ENCODE measurements at places on chromosomes 12 and 14.

- DNase-seq = no peak
These were observed 615.4 kb downstream of the C12orf50 start for GRCh38 chr12:87413784-87414183.

- DNase-seq = peak; percentile 37
These were observed 1089.1 kb downstream of the SLC6A15 start for GRCh38 chr12:83823386-83824045.

- no peak for DNase-seq
These were observed 4.1 kb upstream of the FZD10 start for GRCh38 chr12:130157998-130158753.

GRCh38 chr14:65926935-65927700 lies 514.6 kb downstream of the FUT8 start:
- no peak for DNase-seq

DNA sequence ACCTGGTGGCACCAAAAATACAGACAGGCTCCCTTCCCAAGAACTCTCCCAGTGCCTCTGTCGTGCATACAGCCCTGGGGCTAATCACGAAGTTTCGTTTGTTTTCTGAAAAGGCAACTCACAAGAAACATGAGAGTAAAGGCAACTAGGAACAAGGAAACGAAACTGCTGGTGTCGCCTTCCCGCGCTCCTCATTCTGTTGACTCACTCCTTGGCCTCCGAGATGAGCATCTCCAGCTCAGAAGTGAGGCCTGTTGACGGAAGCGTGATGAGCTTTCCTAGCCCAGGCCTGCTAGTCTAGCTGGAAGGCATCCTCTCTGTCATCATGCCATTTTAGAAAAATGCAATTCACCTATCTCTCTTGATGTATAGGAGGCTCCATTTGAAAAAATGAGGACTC lies 50.5 kb downstream of the TTC9 start:
- peak; percentile 21 for DNase-seq

GRCh38 chr14:105854600-105855245 lies 328.3 kb downstream of the TMEM121 start:
- DNase-seq = no peak

- DNase-seq = no peak
These were observed 84.1 kb downstream of the BCL11B start for GRCh38 chr14:99187858-99188257.

DNA sequence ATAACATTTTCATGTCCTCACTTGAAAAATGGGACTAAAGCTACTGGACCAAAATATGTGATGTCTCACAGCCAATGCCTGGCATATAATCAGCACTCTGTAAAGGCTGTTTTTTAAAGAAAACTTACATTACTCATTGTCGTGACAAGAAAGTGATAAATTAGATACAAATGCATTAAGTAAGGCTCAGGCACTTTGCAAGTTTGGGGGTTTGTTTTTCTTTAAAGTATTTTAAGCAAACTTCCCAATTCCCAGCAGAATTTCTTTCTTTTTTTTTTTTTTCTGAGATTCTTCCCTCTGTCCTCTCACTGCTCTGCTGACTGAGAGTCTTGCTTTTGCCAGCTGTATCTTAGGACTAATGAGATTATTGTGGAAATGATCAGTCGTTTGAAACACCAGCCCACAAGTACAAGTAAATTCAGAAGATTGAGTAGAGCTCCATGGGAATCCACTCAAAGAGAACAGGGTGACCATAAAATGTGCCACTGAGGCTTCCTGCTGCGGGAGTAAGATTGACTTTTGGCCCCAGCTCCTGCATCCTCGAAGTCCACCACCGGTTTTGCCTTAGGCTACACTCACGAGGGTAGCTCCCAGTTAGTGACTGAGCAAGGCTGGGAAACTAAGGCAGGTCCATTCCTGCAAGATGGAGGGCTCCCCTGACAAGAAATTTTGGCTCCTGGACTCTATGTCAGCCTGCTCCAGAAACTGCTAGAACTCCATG lies 82.8 kb downstream of the TMTC1 start:
- no peak for DNase-seq

DNA sequence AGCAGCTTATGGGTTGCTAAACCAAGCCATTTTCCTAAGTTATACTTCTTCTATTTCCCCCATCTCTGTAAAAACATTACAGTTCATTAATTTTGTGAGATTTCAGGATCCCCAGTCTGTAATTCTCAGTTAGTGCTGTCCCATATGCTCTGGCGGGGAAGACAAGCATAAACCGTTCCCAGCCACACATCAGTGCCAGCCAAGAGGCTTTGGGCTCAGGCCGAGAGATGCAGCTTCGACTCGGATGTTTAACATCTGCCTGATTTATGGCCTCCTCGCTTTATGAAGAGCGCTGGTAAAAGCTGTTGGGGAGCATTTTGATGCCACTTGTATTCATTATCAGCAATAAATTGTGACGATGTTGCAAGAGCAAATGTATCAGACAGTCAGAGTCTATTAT lies 349.1 kb upstream of the CCDC196 start:
- DNase-seq = no peak

DNA sequence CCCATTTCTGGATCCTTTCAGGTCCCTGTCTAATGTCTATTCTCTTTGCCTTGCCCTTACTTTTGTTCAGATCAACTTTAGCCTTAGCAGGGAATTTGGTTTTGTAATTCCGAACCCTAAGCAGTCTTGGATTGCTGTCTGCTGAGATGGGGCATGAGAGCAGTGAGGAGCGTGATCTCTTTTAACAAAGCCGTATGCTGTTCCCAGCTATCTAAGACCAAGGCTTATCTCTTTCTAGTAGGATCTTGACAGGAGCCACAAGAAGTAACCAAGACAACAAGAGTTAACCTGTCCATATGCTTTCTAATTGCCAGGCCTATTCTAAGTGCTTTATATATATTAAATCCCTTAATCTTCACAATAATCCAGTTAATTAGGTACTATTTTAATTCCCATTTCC lies 4.5 kb upstream of the DHRS7 start:
- no peak for DNase-seq

- no peak for DNase-seq
These were observed 37.3 kb downstream of the AKAP6 start for GRCh38 chr14:32366256-32366879.

DNA sequence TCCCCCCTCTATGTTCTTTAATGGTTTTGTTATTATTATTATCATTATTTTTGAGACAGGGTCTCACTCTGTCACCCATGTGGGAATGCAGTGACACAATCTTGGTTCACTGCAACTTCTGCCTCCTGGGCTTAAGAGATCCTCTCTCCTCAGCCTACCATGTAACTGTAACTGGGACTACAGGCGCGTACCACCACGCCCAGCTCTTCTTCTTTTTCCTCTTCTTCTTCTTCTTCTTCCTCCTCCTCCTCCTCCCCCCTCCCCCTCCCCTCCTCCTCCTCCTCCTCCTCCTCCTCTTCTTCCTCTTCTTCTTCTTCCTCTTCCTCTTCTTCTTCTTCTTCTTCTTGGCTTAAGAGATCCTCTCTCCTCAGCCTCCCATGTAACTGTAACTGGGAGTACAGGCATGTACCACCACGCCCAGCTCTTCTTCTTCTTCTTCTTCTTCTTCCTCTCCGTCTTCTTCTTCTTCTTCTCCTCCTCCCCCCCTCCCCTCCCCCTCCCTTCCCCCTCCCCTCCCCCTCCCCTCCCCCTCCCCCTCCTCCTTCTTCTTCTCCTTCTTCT lies 5.4 kb upstream of the KRT7 start:
- DNase-seq = no peak

- no peak for DNase-seq
These were observed 10.1 kb upstream of the CLEC12A start for GRCh38 chr12:9961106-9961505.

- DNase-seq = no peak
These were observed 97.0 kb downstream of the DPF3 start for GRCh38 chr14:72796935-72797334.

DNA sequence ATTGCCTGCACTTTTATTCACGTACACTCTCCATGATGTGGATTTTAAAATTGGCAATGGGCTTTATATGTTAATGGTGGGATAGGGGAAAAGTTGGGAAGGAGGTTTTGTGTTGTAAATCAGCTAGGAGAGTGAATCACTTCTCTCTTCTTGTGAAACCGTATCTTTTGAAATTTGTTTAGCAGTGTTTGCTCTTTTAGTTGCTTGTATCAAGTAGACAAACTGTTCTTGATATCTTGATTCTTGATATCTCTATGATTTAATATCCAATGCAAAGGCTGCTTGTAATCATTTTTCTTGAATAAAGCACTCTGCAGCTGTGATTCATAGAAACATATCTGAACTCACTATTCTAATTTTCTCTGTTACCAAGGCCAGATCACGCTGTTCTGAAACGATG lies 615.1 kb downstream of the CCER1 start:
- no peak for DNase-seq

DNA sequence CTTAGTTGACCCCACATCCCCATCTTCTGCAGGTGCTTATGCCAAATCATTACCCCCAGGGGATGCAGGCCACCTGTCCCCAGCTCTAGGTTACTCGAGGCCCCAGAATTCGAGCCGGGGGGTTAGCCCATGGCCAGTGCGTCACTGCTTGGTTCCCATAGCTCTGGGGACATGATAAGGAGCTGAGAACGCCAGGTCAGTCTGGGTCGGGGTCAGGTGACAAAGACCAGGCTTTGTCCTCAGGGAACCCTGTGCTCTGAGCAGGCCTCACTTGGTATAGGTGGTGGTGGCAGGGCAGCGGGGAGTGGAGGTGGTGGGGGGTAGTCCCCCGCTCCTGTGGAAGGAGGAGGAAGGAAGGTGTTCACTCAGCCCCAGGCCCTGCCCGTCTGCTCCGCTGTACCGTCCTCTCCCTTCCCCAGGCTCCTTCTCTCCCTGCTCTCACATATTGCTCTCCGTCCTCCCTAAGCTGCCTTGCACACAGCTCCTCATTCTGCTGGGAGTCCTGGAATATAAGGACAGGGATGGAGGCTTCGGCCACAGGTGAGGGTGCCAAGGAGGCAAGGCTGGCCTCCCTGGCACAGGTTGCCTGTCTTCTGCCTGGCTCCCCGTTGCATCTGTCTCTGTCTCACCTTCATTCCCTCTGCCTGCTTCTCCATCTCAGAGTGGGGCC lies 2.0 kb upstream of the MYH6 start:
- DNase-seq = no peak

- DNase-seq = no peak
These were observed 620 bp downstream of the PGAM5 start for GRCh38 chr12:132711080-132711843.
